Renal cortical epithelial cell (primary cell): ENCODE measurements at places on chromosomes 4 and X. TPM values are rescaled to one million over a fixed set of nuclear protein-coding genes. Genes with fewer than 3 reads are reported as not detected.

DNA sequence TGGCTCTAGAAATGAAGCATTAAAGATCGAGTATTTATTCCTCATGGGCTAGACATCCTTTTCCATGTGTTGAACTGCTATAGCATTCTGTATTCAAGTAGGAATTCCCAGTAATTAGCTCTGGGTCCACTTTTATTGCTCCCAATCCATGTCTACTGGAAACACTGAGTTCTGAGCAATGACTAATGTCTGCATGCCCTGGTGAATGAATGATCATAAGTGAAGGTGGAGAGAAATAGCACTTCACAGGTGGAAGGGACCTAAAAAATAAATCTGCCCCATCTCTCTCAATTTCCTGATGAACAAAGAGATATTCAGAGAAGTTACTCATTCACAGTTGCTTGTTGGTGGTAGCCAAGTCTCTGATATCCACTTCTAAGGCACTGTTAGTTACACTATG lies 34.6 kb upstream of the CXCL8 start:
- DNase-seq, result peak; percentile 85

The TLR8 gene
- total RNA-seq, result not detected in 2 replicates

DNA sequence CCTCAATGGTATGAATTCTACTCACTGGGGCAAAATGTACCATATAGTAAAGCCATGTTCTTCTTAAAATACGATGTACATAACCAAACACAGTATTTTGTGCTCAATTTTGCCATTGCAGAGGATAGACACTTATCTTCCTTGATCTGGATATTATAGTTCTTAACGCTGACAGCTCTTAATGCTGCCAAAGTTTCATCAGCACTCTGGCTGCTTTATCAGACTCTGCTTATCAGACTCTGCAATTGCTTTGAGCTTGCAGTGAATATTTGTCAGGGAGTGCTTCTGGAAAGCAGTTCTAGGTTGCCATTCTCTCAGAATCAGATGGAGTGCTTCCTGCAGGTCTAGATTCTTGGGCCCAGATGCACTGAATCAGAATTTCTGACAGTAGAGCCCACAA lies 863.1 kb downstream of the CCSER1 start:
- DNase-seq, result no peak

The CHIC2 gene
- 29.7 and 44.6 TPM in 2 replicates for total RNA-seq

The MAGEA2B gene
- total RNA-seq, result not detected in 2 replicates

DNA sequence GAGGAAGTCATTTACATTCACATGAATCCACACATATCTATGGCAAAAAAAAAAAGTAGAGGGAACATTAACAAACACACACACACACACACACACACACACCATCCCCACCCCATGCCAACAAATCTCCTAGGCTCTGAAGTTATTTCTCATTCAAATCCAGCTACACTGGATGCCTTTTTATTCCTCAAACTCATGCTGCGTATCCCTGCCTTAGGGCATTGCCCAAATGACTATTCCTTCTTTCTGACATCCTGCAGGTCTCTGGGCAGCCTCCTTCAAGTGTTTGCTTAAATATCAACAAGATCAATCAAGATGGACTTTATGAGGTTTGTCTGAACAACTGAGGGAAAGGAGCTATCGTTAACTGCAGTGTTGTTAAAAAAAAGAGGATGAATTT lies 106.5 kb upstream of the FAM9A start:
- no peak for DNase-seq

DNA sequence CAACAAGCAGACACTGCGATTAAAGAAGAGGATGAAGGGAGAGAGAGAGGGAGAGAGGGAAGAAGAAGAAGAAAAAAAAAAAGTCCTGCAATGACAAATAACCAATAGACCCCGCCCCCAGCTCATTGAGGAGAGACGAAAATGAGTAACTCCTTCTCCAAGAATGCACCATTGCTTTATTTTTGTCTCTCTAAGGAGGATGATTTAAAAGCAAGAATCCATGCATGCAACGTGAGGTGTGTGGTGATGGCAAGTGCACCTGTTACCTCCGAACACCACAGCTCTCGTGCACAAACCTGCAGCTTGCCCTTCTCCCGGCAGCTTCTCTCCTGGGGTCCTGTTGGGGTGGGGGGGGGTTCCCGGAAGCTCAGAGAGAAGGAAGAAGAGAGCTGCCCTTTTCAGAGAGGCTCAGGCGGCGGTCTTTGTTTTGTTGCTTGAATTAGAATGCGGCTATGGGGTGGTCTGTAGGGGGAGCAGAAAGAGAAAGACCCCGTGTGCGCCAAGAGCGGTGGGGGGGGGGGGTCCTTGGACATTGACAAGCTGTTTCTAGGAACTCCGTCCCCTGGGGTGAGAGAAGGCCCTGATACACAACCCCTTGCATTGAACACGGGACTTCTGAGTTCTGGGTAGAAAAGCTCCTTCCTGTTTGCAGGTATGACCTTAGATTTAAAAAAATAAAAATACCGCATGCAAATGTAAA lies 100.7 kb downstream of the CRLF2 start:
- no peak for DNase-seq
